ENCODE measurements at places on chromosomes 7 and 10.

DNA sequence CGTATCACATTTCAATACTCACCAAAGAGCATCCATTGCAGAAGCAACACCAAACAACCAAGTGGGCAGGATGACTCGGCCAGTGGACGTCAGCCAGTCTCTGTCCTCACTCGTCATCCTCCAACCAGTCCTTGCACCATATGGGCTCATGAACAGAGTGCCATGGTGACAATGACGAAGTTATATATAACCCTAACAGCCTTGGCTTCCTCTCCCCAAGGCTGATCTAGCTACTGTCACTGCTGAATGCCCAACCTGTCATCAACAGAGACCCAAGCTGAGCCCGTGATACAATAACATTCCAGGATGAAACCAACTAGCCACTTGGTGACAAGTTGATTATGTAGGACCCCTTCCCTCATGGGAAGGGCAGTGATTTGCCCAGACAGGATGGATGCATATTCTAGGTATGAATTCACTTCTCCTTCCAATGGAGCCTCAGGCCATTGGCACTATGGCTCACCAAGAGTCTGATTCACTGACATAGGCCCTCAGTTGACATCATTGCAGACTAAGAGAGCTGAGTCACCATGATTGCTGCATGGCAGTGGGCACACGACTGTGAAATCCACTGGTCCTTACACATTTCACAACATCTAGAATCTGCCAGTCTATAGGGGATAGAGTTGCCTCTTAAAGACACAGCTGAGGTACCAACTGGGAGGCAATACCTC, 26.3 kb upstream of the PPIF start:
- DNase-seq, result peak; percentile 100
- peaks cover 4% of the 10 kb centered on the region for H3K36me3 ChIP-seq
- H3K4me1 ChIP-seq, result peaks cover 66% of the 10 kb centered on the region
- no peaks in the 10 kb centered on the region for H3K27me3 ChIP-seq
- no peak overlapping the region for H3K4me3 ChIP-seq
- H3K27ac ChIP-seq, result peak overlapping the region; percentile 93

DNA sequence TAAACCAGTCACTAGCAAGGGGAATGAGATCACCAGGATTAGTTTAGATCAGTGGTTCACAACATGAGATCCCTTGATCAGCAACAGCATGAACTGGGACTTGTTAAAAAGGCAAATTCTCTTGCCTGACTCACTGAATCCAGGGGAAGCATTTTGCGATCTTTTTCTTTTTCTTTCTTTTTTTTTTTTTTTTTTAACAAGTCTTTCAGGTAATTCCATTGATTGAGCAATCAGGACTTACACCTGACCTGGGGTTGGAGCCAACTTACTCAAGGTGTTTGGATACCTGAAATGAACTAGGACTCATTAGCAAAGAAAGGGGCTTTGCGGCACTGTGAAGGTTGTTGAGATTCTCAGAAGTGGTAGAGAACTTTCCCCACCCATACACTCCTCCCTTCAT, 47.1 kb upstream of the PRR15 start:
- no peak overlapping the region for H3K27ac ChIP-seq
- H3K36me3 ChIP-seq, result no peaks in the 10 kb centered on the region
- H3K27me3 ChIP-seq, result no peaks in the 10 kb centered on the region
- no peaks in the 10 kb centered on the region for H3K4me1 ChIP-seq
- DNase-seq, result no peak

DNA sequence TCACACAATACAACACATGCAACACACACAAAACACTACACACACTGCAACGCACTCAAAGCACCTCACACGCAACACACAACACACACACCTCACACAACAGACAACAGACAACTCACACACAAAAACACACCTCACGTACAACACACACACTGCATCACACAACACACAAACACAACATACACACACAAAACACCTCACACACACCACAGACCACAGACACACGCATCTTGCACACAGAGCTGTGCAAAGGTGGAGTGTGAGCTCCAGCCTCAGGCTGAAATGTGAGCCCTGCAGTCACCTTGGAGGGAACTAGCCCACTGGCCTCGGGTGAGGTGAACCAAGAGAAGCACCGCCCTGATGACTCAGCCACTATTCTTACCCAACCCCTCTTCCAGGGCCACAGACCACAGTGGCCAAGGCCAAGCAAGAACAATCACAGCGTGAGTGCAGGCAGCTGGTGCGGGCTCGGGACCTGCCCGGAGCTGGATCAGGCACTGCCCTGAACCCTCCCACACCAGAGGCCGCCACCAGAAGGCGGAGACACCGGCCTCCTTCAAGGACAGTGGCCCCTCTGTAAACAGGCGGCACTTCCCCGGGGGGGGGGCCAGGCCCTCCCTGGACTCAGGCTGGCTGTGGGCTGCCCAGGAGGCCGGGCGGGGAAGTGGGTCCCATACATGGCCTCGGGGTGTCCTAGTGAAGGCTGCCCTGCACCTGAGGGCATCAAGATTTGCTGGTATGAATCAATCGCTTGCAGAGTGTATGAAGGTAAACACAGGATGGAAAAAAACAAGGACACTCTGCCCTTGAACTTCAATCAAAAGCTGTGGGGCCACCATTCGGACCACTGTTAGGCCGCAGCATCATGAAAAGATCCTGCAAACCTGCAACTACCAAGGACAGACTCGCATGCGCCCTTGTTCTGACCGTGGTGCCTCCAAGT, 106.7 kb downstream of the TNS3 start:
- H3K4me3 ChIP-seq, result no peak overlapping the region
- H3K27ac ChIP-seq, result 0 out of 2 replicates have a peak overlapping the region, but pooled peaks have one; percentile 22
- no peaks in the 10 kb centered on the region for H3K36me3 ChIP-seq
- peak; percentile 98 for DNase-seq
- H3K27me3 ChIP-seq, result no peaks in the 10 kb centered on the region
- peaks cover 21% of the 10 kb centered on the region for H3K4me1 ChIP-seq

DNA sequence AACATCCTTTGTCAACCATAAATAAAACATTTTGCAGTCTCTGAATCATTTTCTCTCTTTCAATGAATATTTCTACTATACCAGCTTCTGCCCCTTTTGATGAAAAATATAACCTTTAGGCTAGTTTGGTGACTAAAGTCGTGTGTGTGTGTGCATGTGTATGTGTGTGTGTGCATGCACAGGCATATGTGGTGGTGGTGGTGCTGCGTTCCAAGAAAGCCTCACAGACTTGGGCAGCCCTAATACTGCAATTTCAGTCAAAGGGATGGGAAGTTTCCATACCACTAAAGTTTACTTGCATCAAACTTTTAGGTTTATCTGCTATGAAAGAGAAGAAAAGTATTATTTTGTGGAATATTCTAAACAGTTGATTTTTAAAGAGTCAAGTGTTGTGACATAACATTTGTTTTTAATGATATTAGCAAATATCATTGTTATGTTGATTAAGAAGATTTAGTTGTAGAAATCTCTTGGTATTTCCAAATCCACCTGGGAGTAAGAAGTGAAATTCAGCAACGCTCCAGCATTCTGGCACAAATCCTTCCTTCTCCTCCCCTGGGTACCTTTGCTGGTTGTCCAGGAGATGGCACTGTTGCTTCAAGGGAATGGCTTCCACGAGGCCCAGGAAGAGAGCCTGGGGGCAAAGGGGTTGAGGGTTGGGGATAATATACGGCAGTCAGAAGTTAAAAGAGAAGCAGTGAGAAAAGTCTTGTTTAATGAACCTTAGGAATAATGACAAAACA, 41.5 kb downstream of the ASB4 start:
- no peaks in the 10 kb centered on the region for H3K36me3 ChIP-seq
- H3K27me3 ChIP-seq, result peaks cover 10% of the 10 kb centered on the region
- no peak overlapping the region for H3K27ac ChIP-seq
- no peaks in the 10 kb centered on the region for H3K4me1 ChIP-seq

- no peak for DNase-seq
- no peaks in the 10 kb centered on the region for H3K27me3 ChIP-seq
- H3K4me1 ChIP-seq, result no peaks in the 10 kb centered on the region
- no peak overlapping the region for H3K4me3 ChIP-seq
- no peaks in the 10 kb centered on the region for H3K36me3 ChIP-seq
These were observed 31.4 kb upstream of the PDGFA start for GRCh38 chr7:550881-551614.

DNA sequence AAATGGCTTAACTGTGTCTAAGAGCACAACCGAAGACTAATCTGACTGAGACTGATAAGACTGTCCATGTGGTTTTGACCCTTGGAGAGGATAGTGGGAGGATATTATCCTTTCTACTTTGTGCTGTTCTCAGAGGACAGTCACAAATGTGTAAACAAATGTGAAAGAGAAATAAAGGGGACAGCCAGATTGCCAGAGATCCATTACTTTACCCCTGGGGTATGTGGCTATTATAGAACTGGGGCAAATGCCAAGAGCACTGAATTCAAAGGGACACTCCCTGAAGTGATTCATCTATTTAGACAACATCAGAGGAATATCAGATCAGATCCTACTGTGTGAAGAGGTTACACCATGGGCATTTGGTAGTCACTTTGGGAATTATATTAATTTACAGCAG, 154.7 kb downstream of the RNLS start:
- no peak overlapping the region for H3K4me3 ChIP-seq
- H3K27me3 ChIP-seq, result no peaks in the 10 kb centered on the region
- H3K36me3 ChIP-seq, result no peaks in the 10 kb centered on the region
- peak; percentile 67 for DNase-seq

GRCh38 chr10:32239769-32240168, 107.2 kb downstream of the EPC1 start:
- H3K36me3 ChIP-seq, result no peaks in the 10 kb centered on the region
- no peak overlapping the region for H3K27ac ChIP-seq
- H3K27me3 ChIP-seq, result no peaks in the 10 kb centered on the region
- peaks cover 42% of the 10 kb centered on the region for H3K4me1 ChIP-seq

DNA sequence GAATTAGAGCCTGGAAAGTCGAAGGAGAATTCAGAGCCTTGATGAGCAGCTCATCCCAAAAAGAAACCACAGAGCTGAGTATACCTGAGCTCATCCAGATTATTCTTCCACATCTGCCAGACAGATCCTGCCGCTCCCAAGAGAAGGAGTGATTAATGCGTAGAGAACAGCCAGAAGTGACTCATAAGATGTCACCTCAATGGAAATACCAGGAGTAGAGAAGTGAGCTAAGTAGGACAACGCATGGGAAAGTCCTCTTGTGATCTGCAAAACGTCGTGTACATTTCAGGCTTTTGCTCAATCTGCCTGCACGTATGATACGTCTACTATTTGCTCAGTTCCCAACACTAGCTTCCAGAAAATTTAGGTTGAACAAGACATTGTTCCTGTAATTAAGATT, 230.5 kb upstream of the AUTS2 start:
- no peaks in the 10 kb centered on the region for H3K36me3 ChIP-seq
- H3K4me1 ChIP-seq, result peaks cover 15% of the 10 kb centered on the region
- H3K4me3 ChIP-seq, result no peak overlapping the region
- DNase-seq, result peak; percentile 54

DNA sequence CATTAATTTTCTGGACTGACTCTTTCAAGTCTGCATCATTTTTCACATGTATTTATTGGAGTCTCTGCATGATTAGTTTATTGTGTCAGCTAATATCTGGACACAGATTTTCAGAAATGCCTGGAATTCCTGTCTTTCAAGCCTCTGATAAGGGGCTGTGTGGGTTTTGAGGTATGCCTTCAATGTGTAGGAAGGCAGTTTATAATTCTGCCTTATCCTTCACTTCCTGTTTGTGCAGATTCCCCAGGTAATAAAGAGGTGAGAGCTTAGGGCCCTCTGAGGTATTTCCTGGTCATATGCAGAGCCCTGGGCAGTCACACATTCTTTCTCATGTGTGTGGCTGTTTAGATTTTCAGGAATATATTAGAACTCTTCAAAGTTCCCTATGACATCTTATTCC, 79.4 kb upstream of the PRKCQ start:
- no peak for DNase-seq
- H3K36me3 ChIP-seq, result no peaks in the 10 kb centered on the region
- no peaks in the 10 kb centered on the region for H3K4me1 ChIP-seq
- peaks cover 20% of the 10 kb centered on the region for H3K27me3 ChIP-seq
- no peak overlapping the region for H3K27ac ChIP-seq
- no peak overlapping the region for H3K4me3 ChIP-seq

GRCh38 chr7:134571101-134571500, 22.2 kb downstream of the AKR1B15 start:
- no peaks in the 10 kb centered on the region for H3K4me1 ChIP-seq
- H3K4me3 ChIP-seq, result no peak overlapping the region
- DNase-seq, result no peak
- H3K36me3 ChIP-seq, result no peaks in the 10 kb centered on the region

DNA sequence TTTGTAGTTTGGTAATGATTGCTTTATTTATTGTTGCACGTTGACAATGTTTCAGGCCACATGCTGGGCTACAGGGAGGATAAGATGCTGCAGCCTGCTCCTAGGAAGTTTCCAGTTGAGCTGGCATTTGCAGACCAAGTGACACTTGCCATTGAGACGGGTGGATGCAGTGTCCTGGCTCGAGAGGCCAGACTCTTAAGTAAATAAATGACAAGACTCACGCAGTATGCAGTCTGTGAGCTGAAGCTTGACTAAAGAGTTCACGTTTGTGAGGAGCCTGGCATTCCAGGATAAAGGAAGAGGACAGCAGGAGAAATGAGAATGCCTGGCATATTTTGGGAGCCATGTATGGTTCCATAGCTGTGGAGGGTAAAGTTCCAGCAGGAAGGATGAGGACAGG, 105.8 kb downstream of the BAMBI start:
- no peak overlapping the region for H3K4me3 ChIP-seq
- no peak overlapping the region for H3K27ac ChIP-seq
- no peaks in the 10 kb centered on the region for H3K27me3 ChIP-seq

- no peaks in the 10 kb centered on the region for H3K36me3 ChIP-seq
- no peak for DNase-seq
- H3K4me1 ChIP-seq, result no peaks in the 10 kb centered on the region
- no peak overlapping the region for H3K27ac ChIP-seq
These were observed 769.1 kb downstream of the SUGCT start for GRCh38 chr7:40903872-40904271.

DNA sequence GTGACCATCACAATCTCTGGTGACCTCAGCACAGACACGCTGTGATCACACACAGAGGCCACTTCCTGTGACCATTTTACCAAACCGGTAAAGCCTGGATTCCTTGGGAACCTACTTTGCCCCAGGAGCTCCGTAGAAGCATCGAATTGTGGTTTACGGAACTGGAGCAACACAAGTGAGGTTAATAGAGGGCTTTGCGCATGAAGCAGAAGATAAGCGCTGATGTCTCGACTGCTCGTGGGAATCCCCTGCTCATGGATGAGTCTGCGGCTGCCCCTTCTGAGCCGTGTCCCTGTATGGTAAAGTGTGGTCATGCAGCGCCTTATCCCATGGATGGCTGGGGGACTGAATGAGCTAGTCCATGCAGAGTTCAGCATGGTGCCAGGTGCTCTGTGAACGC, 53.6 kb downstream of the VIPR2 start:
- no peaks in the 10 kb centered on the region for H3K36me3 ChIP-seq
- no peak overlapping the region for H3K27ac ChIP-seq
- H3K27me3 ChIP-seq, result no peaks in the 10 kb centered on the region
- no peak for DNase-seq
- H3K4me1 ChIP-seq, result no peaks in the 10 kb centered on the region
- no peak overlapping the region for H3K4me3 ChIP-seq

- no peak overlapping the region for H3K4me3 ChIP-seq
- H3K4me1 ChIP-seq, result no peaks in the 10 kb centered on the region
- no peak overlapping the region for H3K27ac ChIP-seq
- DNase-seq, result no peak
- H3K36me3 ChIP-seq, result no peaks in the 10 kb centered on the region
These were observed 132.4 kb upstream of the PALS2 start for GRCh38 chr7:24440892-24441291.

- no peaks in the 10 kb centered on the region for H3K4me1 ChIP-seq
- H3K36me3 ChIP-seq, result no peaks in the 10 kb centered on the region
- no peak overlapping the region for H3K4me3 ChIP-seq
- H3K27ac ChIP-seq, result no peak overlapping the region
These were observed 11.9 kb downstream of the TSPAN13 start for GRCh38 chr7:16765436-16765859.

GRCh38 chr7:37577412-37577811, 106.2 kb upstream of the GPR141 start:
- DNase-seq, result no peak
- no peaks in the 10 kb centered on the region for H3K4me1 ChIP-seq
- no peak overlapping the region for H3K27ac ChIP-seq
- no peaks in the 10 kb centered on the region for H3K36me3 ChIP-seq
- no peaks in the 10 kb centered on the region for H3K27me3 ChIP-seq

Data from GM23248 (cell line).